ENCODE measurements at places on chromosomes 5 and 9.

- DNase-seq = no peak
Measured at GRCh38 chr5:157721159-157721558, 10.1 kb upstream of the THG1L start.

- no peak for DNase-seq
Measured at GRCh38 chr5:95759005-95759404, 27.9 kb downstream of the RHOBTB3 start.

- no peak for DNase-seq
Measured at GRCh38 chr9:82091100-82091499, 102.5 kb downstream of the SPATA31D1 start.

GRCh38 chr9:4292781-4293180 is 7.1 kb downstream of the GLIS3 start:
- no peak for DNase-seq

GRCh38 chr5:77550406-77550805 is 58.3 kb upstream of the WDR41 start:
- DNase-seq = no peak

DNA sequence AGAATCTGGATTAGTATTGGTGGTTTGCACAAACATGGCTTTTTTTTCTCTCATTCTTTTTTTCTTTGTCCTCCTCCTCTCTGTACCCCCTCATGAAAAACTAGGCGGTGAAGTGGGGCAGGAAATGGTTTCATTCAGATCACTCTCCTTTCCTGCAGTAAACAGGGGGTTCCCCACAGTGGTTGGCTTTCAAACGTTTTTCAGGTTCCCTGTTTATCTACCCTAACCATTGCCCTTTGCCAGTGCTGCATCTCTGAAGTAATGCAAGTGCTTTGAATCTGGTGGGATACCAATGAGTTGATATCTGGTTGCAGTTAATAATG is 29.8 kb downstream of the NR4A3 start:
- no peak for DNase-seq

GRCh38 chr9:129542741-129543140 is 78.2 kb downstream of the C9orf50 start:
- no peak for DNase-seq

DNA sequence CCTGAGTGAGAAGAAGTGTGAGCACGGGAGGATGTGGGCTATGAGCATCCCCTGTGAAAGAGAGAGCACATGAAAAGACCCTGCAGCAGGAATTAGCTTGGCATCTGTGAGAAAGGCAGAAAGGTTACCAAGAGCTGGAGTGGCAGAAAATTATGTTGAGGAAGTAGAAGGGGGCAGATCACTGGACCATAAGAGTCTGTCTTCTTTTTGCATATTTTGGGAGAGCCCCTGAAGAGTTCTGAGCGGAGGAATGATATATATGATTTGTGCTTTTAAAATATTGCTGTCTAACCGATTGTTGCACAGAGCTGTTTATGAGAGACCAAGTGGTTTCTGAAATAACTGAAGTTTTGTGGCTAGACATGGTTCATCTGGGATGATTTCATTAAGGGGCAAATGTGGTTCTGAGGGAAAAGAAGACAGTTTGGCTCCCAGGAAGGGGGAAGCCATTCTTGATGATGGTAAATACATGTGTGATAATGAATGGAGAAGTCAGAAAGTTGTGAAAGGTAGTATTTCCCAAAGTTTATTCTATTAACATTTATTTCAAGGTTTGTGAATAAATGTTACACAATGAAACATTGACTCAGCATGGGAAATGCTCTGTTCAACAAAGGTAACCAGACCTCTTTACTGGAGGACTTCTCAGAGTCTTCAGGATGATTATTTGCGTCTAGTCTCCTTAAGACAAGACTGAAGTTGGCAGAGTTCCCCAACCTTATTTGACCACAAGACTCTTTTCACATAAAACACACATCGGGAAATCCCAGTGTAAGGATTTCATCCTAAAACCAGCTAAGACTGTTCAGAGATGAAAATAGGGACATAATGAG is 31.5 kb upstream of the ADRB2 start:
- DNase-seq = no peak

GRCh38 chr9:87662808-87663528 is 63.0 kb upstream of the CTSL start:
- DNase-seq = peak; percentile 31

GRCh38 chr5:139658928-139659667 is 10.9 kb downstream of the CXXC5 start:
- no peak for DNase-seq

DNA sequence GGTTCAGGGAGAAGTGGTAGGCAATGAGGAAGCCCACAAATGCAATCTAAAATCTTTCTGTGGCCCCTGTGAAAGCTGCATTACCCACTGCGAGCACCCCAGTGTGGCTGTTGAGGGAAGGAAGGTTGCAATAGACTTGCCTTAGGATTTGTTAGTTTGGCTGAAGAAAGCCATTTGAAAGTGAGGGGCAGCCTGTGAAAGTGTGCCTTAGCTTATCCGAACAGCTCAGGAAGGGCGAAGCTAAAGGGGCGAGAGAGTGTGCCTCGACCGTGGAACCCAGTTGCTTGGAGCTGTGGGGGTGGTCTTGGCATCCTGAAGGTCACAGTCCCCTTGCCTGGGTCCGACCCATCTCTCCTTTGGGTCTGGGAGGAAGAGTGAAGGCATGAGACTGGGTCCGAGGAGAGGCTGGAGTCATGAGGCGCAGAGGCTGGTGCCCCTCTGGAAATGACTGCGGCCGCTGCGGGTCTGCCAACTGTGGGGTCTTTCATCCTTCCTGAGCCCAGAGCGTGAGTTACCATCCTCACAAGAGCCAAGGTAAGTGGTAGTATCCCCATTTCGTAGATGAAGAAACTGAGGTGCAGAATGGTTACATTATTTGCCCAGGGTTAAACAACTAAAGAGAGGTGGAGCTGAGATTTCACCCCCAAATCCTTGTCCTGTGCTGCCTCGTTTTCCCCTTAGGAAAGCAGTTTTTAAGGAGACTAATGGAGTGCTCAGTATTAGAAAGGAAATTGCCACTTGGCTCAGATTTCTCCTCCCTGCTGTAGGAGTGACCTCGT is 24.4 kb downstream of the SLC25A25 start:
- no peak for DNase-seq

DNA sequence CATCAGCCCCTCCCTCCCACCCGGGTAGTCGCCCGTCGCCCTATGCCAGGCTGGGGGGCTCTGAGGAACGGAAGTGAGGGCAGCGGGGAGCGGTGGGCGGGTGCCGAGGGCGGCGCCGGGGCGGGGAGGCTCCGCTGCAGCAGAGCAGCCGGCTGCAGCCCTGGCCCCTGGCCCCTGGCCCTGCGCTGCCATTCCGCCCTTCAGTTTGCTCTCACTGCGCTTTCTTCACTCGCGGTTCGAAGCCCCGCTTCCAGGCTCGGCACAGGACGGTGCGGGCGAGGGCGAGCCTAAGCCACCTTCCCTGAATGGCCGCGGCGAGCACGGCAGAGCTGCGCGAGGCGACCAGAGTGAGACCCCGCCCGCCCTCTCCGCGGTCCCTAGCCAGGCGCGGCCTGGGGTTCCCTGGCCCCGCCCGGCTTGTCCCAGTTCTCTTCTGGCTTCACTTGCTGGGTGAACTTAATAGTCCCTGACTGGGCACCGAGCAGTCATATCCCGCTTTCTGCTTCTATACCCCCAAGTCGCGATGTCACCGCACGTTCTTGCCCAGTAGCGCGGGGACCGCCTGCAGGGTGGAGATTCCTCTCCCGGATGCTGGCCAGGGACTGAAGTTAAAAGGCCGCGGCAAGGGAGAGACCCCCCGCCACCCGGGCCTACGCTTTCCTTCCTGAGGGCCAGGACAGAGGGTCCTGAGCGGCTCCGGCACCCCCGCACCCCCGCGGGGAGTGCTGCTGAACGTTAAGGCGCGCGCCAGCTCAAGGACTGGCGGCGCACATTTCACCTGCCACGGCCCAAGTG is 623 bp upstream of the TRIM36 start:
- no peak for DNase-seq

DNA sequence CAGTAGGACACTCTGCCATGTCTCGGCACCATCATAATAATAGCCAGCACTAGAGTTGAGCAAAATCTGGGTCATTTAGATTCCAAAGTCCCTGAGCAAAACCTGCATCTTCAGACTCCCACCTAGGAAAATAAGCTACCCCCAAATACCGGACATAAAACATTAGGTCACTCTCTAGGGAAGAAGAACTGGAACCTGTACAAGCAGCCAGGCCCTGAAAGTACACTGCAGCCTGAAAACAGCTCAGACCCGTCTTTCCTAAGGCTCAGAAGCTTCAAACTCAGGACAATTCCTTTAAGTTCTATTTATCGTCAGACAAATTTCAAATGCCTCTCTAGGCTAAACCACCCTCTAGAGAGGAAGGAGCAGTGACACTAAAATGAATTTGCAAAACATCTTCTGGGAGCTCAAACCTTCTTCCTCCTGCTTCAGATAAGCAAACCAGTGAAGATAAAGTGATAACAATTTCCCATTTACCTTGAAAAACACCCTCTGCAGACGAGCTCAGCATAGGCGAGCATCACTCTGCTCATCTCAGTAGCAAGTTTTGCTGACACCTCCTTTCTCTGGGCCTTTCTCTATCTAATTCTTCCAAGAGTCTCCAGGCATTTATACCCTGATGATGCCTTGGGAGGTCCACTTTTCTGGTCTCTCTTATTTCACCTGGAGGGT is 34.0 kb downstream of the ADAM19 start:
- no peak for DNase-seq

- no peak for DNase-seq
Measured at GRCh38 chr9:114287763-114288192, 35.1 kb upstream of the ORM1 start.

DNA sequence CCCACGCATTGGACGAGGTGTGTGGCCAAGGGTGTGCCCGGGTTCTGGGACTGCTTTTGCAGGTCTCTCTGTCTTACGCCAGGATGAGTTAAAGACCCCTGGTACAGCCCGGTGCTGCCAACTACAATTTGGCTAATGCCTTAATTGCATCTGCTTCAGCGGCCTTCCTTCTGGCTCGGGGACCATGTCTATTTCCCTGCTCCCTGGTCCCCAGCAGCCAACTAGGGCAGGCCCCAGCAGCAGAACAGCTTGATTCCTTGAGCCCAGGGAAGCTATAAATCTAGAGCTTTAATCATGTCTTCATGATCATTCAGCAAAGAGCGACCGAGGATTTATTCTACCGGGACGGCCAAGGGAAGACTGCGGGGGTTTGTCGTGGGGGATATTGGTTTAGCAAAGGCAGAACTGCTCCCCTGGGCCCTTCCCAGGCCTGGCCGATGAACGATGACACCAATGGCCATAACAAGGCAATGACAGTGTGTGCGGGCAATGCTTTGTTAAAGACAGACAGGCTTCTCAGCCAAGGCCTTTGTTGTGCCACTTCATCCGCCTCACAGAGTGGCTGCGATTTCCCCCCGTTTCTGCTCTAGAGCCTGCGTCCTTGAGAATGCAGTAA is 51.4 kb downstream of the CFAP77 start:
- no peak for DNase-seq

- no peak for DNase-seq
Measured at GRCh38 chr5:128011339-128011738, 72.2 kb upstream of the SLC12A2 start.

DNA sequence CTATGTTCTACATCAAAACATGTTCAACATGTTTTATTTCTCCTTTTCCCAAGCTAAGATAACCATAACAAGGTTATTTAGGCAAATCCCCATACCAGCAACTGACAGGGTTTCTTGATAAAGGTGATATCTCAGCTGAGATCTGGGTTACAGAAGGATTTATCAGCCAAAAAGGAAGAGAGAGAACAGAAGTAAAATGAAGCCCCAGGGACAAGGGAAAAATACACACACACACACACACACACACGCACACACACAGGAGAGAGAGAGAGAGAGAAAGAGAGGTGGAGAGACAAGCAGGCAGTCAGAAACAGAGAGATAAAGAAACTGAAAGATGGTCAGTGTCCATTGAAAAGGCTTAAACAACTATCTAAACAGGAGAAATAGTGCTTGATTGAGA is 19.7 kb upstream of the MLLT3 start:
- no peak for DNase-seq

DNA sequence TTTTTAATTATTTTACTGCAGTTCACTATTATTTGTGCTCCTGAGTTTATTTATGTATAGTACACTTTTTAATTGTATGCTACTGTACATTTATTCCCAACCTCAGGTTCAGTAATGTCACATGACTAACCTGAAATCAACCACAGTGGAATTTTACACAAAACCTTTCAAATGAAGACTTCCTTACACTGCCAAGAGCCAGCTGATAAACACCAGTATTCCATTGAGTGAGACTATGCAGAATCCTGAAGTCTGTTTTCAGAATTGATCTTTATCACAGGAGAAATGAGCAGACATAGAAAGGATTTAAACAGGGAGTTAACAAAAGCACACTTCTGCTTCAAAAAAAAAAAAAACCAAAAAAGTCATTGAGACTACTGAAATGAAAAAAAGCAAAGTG is 219.5 kb downstream of the PRR16 start:
- DNase-seq = no peak

GRCh38 chr5:112569596-112569995 is 150.5 kb upstream of the EPB41L4A start:
- no peak for DNase-seq

GRCh38 chr5:83197326-83197967 is 120.1 kb downstream of the XRCC4 start:
- peak; percentile 27 for DNase-seq

- no peak for DNase-seq
Measured at GRCh38 chr5:54874337-54875021, 110.9 kb downstream of the ESM1 start.

GRCh38 chr9:35566417-35566816 is 38.6 kb upstream of the TESK1 start:
- no peak for DNase-seq

DNA sequence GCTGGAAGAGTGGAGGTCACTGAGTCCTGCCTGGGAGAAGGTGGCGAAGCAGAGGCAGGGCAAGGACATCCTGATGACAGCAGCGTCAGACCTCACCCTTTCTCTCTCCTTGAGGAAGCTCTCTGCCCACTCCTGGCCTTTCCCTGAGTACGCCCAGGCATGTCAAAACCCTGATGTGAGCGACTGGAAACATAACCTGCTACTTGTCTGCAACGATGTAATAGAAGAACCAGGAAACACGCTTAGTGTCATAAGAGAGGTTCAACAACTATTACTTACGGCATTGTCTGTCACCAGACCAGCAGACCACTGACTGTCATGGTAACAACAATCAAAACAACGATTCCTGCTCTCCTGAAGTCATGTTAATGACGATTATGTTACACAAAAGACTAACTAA is 152.4 kb downstream of the ACTL7B start:
- DNase-seq = no peak

DNA sequence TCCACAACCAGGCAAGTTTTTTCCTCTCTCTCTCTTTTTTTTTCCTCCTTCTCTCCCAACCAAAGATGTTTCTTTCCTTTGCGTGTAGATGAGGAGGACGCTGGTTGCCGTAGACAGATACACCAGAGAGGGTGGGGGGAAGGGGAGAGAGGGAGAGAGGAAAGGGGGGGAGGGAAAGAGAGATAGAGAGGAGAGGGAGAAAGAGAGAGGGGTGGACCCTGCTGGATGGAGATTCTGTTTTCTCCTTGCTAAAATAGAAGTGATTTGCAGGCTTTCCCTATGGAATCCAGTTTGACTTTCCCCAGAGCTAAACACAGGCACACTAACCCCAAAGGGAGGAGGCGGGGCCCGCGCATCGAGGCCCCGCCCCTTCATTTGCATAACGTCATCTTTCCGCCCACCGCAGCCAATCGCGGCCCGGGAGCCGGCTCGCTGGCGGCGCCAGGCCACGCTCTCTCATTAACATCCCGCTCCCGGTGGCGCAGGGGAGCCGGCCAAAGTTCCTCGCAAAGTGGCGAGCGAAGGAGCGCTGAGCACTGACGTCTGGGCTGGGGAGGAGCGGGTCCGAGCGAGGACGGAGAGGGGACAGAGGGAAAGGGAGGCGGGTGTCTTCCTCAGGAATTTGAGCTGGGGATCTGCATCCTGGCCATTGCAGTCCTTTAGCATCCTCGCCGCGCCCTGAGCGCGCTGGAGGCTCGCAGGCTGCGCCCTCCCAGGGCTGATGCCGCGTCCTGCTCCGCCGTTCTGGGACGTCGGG is 487 bp upstream of the EBF1 start:
- DNase-seq = peak; percentile 86
